Hematopoietic multipotent progenitor cell treated with erythropoietin and hydrocortisone succinate and interleukin-3 and kit ligand, for 17 days (in vitro differentiated cells): ENCODE measurements at places on chromosomes 2 and 18.

GRCh38 chr18:48904847-48905394 lies 45.8 kb downstream of the SMAD7 start:
- DNase-seq: no peak

GRCh38 chr2:119782308-119783027 lies 22.7 kb downstream of the PTPN4 start:
- DNase-seq: no peak

DNA sequence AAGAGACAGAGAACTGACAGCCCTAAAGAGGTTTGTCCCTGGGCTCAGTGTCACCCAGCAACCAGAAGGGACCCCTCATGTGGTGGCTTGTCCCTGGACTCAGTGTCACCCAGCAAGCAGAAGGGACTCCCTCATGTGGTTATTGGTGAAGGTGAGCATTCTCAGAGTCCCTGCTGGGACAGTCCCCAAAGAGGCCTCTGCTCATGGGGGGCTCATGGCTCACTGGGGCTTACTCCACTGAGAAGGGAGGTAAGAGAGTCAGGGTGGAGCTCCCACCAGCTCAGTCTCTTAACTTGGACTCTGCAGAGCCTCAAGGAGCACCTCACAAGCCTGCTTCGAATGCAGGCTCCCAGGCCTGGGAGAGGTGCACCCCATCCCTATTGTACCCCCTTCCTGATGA lies 145.2 kb upstream of the COPS8 start:
- no peak for DNase-seq

DNA sequence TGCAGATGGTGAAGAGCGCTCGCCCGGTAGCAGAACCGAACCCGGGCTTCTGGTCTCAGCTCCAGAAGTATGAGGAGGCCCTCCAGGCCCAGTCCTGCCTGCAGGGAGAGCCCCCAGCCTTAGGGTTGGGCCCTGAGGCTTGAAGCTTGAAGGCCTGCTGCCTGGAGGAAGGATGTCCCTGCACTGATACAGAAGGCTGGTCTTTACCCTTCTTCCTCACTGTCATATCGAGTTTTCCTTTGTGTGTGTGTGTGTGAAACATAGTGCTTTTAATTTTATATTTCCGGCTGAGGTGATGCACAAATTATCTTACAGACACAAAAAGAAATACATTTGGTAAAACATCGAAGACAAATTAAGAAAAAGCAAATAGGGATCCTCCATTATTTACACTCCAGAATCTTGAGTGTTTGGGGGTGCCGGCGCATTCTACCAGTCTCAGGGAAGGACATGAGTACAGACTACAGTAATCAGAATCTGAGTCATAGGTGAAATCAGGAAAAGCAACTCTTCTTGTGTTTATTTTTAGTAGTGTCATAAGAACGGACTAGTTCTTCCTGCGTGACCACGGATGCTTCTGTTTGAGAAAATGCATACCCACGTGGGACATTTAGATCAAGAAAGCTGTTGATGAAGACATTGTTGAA lies 1.3 kb downstream of the DUSP28 start:
- DNase-seq: peak; percentile 69

- no peak for DNase-seq
Observed at GRCh38 chr18:38961880-38962279, 1396.3 kb upstream of the CELF4 start.

- no peak for DNase-seq
Observed at GRCh38 chr2:85769236-85769982, 15.6 kb downstream of the ATOH8 start.

- DNase-seq: no peak
Observed at GRCh38 chr2:86466306-86466705, 25.1 kb downstream of the KDM3A start.

DNA sequence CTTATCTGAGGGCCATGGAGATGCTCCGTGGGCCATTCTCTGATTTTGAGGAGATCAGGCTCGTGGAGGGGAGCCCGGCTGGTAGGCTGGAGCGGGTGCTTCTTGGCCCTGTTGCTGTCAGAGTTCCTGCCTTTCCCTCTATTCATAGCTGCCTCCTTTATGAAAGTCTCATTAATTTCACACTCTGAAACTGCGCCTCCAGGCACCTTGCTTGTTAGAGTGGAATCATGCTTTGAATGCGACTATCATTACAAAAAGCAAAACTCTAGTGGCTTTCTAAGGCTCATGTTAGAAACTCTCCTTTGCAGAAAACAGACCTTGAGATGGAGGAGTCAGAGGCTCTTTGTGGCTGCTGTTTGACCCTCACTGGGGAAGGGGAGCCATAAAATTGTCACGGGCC lies 131.0 kb upstream of the SNTG2 start:
- DNase-seq: no peak

DNA sequence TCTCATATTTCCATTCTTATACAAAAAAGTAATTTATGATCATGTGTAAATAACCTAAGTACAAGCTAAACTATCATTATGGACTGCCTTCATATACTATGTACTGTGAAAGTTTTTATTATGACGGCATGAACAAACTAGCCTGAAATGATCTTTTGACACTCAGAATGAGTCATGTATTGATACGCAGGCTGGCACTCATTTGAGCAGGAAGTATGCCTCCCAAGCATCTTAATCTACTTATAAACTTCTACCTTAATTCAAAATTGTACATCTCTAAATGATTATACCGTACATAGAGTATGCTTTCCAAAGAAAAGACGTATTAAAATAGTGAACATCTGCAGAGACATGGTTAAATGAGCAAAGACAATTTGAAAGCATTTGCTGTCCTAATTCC lies 207.1 kb upstream of the SPOPL start:
- DNase-seq: no peak

DNA sequence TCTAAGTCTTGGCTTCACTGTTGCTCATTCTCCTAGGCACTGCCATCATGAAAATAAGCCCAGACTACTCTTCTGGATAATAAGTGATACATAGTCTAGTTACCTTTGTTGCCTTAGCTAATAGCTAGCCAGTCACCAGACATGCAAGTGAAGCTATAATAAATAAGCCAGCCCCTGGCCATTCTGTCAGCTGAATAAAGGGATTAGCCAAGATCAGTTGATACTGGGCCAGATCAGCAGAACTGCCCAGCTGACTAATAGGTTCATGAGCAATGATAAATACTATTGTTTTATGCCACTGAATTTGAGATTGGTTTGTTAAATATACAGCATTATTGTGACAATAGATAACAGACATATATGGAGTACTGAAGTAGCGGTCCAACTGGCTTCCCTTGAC lies 8.0 kb upstream of the C2orf69 start:
- DNase-seq: no peak

GRCh38 chr2:206031162-206031784 lies 54.7 kb downstream of the INO80D start:
- no peak for DNase-seq

DNA sequence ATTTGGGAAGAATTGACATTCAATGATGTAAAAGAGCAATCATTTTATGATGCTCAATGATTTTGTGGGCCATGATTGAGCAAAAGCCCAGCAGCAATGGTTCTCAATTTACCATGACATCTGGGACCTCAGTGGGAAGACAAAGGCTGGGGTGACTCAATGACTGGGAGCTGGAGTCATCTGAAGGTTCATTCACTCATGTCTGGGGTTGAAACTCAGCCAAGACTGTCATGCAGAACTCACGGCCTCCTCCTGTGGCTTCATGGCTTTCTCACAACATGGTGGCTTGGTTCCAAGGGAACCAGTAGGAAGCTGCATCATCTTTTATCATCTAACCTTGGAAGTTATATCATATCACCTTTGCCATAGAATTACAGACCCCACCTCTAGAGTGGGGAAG lies 45.1 kb upstream of the CD226 start:
- DNase-seq: no peak

DNA sequence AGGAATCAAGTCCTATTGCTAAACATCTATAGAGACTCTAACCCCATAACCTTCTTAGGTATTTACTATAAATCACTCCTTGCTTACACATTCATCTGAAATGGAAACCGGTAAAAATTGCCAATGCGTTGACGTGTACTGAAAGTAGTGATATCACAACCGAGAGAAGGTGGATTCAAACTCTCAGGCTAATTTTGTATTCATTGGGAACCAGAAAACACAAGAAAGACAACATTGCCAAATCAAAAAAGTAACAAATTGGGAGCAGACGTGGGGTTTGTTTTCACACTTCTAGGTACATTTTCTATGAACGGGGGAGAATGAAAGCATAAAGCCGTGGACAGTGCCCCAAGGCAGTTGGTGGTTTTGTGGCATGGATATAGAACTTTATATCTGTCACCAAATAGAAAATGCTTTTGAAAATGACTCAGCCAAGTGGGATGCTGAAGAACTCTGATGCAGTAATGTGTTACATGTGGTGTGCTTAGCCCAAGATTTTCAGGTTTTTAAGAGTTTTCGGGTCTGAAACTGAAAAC lies 155.1 kb upstream of the RASGRP3 start:
- no peak for DNase-seq
